Stimulated activated CD4-positive, alpha-beta T cell treated with anti-CD3 and anti-CD28 coated beads, Interleukin-1b, Interleukin-23, amount 100 ng/mL, for 1 hour (primary cell): ENCODE measurements at places on chromosomes 1 and 21.

- DNase-seq: no peak
Measured at GRCh38 chr1:231829332-231829731, 202.7 kb downstream of the DISC1 start.

- no peak for DNase-seq
Measured at GRCh38 chr1:232462213-232462612, 167.7 kb downstream of the SIPA1L2 start.

- no peak for DNase-seq
Measured at GRCh38 chr1:78385744-78386462, 104.9 kb upstream of the PTGFR start.

DNA sequence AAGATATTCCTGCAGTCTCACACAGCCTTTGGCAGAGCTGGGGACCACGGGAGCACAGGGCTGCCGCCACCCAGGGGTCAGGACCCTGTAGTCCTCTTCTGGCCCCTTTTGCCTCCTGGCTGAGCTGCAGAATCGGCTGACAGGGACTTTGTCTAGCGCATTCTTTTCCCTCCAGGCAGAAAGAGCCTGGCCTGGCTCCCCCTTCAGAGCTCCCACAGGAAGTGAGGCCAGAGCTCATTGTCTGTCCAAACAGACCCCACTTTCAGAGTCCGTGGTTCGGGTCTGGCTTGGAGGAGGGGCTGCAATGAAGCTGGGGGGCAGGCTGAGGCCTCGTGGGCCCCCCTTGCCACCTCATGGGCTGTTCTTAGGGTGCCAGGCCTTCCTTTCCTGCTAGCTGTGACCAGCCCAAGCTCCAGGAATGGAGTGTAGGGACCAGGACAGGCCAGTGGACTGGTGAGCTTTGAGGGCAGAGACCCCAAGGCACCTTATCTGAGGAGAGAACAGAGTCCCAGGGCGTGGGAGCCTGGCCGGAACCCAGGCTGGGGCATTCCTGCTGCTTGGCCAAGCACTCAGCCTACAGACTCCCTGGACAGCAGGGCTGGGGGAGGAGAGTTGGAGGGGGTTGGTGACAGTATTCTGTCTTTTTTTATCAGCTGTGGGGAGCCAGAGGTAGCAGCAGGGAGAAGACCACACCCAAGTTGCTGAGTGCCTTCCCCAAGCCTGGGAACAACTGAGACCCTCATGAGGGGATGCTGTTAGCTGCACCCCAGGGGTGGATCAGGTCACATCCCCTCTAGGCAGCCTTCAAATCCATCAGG, 4.7 kb downstream of the CELSR2 start:
- no peak for DNase-seq

- no peak for DNase-seq
Measured at GRCh38 chr1:225319871-225320270, 108.0 kb downstream of the LBR start.

- DNase-seq: no peak
Measured at GRCh38 chr21:43835861-43836260, 29.2 kb upstream of the AGPAT3 start.

DNA sequence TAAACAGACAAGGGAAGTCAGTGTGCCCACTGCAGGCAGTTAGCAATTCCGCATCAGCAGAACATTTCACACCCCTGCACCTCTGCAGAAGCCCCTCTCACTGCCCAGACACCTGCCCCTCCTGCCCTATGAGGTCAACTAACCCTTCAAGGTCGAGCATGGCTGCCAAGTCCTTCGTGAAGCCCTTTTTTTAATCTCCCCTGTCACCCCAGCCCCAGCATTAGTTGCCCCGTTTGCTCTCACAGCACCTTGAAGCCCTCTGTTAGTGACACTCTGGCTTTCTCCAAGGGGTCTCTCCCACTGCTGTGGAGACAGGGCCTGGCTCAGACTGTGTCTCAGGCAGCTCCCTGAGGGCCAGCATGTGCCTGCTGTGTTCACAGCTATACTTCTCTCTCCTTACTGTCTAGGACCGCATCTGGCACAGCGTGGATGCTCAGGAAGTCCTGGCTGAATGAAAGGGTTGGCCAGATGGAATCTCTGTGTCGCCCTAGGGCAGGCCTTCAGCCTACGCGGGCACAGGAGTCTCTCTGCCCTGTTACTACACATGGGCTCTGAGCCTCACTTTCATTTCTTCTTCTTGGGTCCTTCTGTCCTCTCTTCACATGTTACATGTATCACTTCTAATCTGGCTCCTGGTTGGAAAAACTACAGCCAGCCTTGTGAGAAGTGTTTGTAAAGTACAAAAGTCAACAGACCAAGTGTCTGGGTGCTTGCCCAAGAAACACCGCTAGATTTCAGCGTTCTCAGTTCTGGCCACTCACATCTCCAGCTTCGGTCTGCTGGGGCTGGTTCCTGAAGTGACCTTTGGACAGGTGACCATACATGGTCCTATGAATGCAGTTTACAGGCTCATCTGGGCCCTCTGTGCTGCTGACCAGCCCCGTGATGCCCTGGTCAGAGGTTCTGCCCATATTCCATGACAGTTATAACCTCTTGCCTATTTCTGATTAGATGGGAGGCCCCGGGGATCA, 19.7 kb downstream of the SLC2A1 start:
- no peak for DNase-seq

- DNase-seq: no peak
Measured at GRCh38 chr1:193070386-193070753, 11.0 kb downstream of the RO60 start.

GRCh38 chr1:182771187-182771984, 18.2 kb upstream of the NPL start:
- DNase-seq: no peak

- DNase-seq: no peak
Measured at GRCh38 chr1:184624051-184624450, 130.6 kb downstream of the EDEM3 start.

DNA sequence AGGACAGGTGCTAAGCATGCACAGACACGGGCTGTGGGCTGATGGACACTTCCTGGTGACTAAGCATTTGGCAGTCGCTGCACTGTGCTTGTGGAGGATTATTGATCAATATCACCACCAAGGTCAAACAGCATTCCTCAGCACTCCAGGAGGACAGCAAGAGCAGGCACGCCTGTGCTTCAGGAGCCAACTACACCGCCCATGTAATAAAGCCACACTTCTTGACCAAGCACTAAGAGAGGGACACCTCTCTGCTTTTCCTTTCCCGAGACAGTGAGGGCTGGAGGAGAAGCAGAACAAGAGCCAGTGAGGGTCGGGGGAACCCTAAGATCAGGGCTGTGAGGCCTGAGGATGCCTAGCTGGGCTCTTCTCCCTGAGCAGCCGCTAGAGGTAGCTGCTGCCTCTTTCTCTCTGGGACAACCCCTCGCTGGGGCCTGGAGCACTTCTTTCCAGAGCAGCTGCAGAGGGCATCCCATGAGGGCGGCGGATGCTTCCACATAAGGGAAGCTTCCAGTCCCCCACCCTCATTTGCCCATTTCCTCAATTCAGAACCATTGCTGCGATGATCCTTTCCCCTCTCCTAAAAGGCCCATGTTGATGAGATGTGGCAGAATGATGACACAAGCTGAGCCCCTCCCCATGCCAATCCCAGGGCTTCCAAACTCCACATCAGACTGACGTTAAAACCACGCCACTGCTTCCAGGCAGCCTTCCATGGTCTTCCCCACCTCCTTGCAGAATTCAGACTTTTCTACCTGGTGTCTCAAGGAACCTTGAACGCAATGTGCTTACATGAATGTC, 19.1 kb downstream of the RAB7B start:
- no peak for DNase-seq

GRCh38 chr1:88662723-88663122, 21.4 kb upstream of the PKN2 start:
- no peak for DNase-seq

DNA sequence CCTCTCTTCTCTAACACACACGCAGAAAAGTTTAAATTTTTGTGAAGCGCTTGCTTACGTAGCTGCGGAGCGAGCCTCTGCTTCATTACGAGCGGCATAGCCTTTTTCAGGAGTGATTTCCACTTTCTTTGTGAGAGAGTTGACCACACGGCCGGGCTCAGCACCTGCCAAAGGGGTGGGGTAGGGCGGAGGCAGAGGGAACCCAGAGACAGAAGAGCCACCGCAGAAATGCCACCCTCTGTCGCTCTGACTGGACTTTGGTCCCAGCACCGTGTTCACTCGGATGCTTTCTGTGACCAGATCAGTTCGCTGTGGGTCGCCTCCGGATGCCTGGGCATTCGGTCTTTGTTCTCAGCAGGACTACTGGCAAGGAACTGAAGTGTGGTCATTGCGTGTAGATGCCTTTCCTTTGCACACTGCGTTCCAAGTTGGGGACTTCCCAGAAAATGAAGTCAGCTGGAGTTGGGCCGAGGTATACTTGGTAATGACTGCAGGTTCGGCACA, 883 bp downstream of the CHODL start:
- DNase-seq: no peak

DNA sequence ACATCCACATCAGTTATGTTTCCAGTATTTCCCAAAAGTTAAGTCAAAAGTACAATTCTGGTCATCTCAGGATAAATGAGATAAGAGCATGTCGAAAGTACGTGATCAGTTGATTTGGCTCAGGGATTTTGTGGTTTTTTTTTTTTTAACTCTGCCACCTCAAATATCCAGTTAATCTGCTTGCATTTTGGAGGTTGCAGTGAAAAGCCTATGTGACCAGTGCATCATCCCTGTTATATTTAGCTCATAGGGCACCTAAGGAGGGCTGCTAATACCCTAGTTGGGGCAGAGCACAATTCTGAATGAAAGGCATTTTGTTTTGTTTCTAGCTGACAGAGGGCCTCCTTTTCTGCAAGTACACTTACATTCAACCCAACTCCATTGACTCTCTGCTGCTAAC, 31.7 kb upstream of the RGS16 start:
- no peak for DNase-seq

GRCh38 chr1:29544406-29544805, 308.1 kb downstream of the PTPRU start:
- DNase-seq: no peak
